Activated naive CD8-positive, alpha-beta T cell treated with anti-CD3 and anti-CD28 coated beads for 36 hours (primary cell): ENCODE measurements at places on chromosomes 3 and 15.

DNA sequence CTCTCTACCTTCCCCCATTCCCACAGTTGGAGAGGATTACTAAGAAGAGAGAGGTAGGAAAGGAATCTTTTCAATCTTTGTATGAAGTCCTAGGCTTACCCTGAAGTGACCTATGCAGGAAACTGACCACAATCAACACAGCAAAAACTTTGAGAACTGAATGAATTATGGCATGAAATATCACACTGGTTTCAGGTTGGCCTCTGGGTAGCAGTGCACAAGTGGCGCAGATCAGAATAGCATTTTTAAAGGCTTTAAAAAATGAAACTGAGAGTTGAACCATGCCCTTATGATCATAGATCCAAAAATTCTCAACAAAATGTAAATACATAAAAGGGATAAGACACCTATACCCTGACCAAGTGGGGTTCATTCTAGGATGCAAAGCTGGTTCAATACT, 198.9 kb downstream of the CPNE4 start:
- H3K27ac ChIP-seq, result no peak overlapping the region
- H3K4me3 ChIP-seq, result no peak overlapping the region
- no peak for DNase-seq
- peaks cover 3% of the 10 kb centered on the region for H3K27me3 ChIP-seq
- H3K4me1 ChIP-seq, result no peaks in the 10 kb centered on the region

DNA sequence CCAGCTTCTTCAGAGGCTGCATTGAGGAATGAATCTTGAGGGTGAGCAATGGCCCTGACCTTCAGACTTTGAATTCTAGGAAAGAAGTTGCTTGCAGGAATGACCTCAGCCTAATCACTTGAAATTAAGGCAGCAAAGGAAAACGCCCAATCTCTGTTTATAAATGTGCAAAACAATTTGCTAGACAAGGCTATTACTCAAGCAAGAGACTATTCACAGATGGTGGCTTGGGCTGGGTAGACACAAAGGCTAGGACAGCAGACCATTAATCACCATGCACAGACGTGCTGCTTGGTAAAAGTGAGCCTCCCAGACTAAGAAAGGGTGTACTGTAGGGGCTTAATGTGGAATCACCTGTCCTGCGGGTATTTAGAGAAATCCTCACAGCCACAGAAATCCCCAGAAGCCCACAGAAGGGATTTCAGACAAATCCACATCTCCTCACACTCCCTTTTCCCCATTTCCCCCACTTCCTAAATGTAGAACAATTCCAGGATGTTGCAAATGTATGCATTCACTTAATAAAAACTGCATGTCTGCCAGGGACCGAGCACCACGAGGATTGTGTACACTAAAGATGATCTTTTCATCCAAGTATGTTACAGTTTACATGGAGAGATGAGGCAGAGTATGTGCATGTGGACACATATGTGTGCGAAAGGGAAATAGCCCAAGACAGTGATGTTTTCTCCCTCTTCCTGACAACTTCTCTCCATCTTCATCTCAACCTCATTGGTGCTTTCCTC, 259.5 kb downstream of the THSD4 start:
- H3K27ac ChIP-seq, result no peak overlapping the region
- H3K4me1 ChIP-seq, result peaks cover 15% of the 10 kb centered on the region
- no peak for DNase-seq
- peaks cover 7% of the 10 kb centered on the region for H3K36me3 ChIP-seq

DNA sequence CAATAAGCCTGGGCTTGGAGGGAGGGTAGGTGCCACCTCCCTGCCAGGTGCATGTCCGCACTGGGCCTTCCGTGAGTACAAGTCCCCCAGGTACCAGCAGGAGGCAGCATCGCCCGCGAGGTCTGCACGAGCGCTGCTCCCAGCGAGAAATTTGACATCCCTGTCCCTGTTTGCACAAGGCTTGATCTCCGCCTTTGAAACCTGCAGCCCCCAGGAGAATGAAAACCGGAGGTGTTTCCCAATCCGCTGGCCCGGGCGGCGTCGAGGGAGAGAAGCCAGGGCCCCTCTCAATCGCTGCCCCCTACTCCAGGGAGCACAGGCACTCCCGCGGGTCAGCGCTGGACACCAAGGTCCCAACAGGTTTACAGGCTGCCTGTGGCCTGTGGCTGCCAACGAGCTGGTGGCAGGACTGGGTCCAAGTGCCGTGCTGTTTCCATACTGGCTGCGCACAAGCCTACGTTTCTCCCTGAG, 961 bp downstream of the HAPLN3 start:
- H3K4me1 ChIP-seq, result peaks cover 35% of the 10 kb centered on the region
- peak overlapping the region; percentile 86 for H3K27ac ChIP-seq
- peaks cover 21% of the 10 kb centered on the region for H3K36me3 ChIP-seq
- peak overlapping the region; percentile 86 for H3K4me3 ChIP-seq

- no peak for DNase-seq
- H3K27ac ChIP-seq, result no peak overlapping the region
- no peaks in the 10 kb centered on the region for H3K4me1 ChIP-seq
Measured at GRCh38 chr3:143901105-143901504, 52.8 kb upstream of the SLC9A9 start.

DNA sequence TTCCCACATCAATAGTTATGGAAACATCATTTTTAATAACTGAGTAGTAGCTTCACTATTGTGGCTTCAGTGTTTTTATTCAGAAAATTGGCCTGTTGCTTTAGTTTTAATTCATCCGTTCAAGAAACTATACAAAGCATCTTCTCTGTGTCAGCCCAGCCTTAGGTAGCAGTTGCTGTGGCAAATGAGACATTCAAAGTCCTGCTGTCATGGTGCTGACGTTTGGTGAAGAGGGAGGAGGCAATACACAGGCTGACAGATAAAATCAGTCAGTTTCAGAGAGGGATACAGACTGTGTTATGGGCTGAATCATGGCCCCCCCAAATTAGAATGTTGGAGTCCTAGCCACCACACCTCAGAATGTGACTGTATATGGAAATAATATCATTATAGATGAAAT, 56.5 kb downstream of the SLC7A14 start:
- no peak overlapping the region for H3K4me3 ChIP-seq
- DNase-seq, result no peak
- no peaks in the 10 kb centered on the region for H3K27me3 ChIP-seq

- peaks cover 44% of the 10 kb centered on the region for H3K36me3 ChIP-seq
- no peaks in the 10 kb centered on the region for H3K27me3 ChIP-seq
- H3K27ac ChIP-seq, result no peak overlapping the region
- H3K4me1 ChIP-seq, result peaks cover 3% of the 10 kb centered on the region
- DNase-seq, result no peak
Measured at GRCh38 chr3:67415511-67415910, 238.9 kb downstream of the SUCLG2 start.

DNA sequence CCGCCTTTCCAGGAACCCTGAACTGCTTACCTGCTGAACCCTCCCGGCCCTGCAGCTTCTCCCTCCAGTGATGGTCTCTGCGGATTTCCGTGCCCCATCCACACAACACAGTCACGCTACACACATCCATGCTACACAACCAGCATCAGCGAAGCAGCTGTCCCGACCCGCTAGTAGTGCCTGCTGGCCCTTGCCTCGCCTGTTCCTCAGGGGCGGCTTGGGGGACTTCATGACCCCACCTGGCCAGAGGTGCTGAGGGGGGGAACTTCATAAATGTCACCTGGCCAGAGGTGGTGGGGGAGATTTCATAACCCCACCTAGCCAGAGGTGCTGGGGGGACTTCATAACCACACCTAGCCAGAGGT, 530 bp upstream of the TUBGCP5 start:
- no peaks in the 10 kb centered on the region for H3K27me3 ChIP-seq
- peak overlapping the region; percentile 74 for H3K27ac ChIP-seq
- peaks cover 24% of the 10 kb centered on the region for H3K4me1 ChIP-seq
- DNase-seq, result no peak
- H3K36me3 ChIP-seq, result peaks cover 13% of the 10 kb centered on the region

GRCh38 chr3:57816471-57817095, 60.5 kb downstream of the SLMAP start:
- H3K4me3 ChIP-seq, result no peak overlapping the region
- peaks cover 12% of the 10 kb centered on the region for H3K36me3 ChIP-seq
- no peaks in the 10 kb centered on the region for H3K27me3 ChIP-seq
- no peak for DNase-seq
- no peak overlapping the region for H3K27ac ChIP-seq
- peaks cover 34% of the 10 kb centered on the region for H3K4me1 ChIP-seq

DNA sequence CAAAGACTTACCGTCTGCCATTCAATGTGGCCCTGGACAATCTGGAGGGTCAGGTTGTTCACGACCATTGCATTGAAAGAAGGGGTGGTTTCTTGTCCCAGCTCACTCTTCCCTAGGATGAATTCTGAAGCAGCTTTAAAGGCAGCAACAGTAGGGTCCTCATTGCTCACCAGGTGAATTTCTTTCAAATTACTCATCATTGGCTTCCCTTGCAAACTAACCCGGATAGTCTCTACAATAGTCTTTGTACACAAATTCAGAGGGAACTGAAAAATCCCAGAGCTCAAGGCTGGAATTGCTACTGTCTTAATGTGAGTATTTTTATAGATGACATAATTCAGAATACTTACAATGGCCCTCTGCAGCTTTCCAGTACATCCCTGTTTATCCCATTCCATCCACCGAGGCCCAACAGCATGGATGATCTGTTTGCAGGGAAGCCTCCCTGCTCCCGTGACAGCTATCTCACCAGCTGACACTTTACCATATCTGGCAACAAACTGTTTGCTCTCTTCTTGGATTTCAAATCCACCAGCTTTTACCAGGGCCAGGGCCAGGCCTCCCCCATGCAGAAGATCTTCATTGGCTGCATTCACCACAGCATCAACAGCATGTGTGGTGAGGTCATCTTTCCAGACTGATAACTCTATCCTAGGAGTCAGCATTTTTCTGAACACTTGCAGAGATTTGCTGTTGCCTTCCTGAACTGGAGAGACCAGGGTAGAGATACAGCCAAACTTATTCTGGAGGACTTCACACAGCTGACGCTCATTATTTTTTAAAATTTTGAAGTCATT, 8.6 kb downstream of the PARP9 start:
- DNase-seq, result no peak
- H3K4me3 ChIP-seq, result no peak overlapping the region
- H3K27me3 ChIP-seq, result no peaks in the 10 kb centered on the region
- H3K4me1 ChIP-seq, result peaks cover 14% of the 10 kb centered on the region
- no peak overlapping the region for H3K27ac ChIP-seq

DNA sequence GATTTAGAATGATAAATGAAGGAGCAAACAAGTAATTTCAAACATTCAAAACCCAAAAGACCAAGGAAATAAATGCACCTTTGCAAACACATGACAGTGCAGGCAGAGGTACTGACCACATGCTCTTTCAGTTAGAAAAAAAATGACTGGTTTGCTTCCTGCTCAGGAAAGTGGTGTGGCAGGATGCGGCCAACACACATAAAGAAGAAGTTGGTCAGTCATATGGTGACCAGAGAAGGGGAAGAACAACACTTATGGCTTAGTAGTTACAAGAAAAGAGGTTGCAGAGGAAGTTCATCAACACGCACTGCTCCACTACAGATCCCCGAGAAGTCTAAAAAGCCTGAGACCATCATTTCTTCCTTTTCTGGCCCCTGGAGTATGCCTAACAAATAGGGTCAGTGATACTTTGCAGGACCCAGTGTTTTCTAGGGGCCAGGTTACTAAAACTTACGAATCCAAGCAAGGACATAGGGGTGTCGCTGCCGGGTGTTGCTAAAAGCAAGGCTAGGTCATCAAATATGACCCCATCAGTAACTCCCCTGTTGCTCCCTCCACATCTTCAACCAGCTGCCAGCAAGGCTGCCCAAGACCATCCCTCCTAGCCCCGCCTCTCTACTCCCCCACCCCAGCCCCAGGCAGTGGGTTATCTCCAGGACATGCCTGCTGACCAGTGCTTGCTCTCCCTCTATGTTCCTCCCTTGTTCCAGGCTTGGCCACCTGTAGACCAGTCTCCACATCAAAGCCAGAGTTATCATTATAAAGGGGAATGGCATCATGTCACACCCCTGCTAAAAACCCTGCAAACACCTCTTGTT, 11.2 kb downstream of the ATP8B4 start:
- peak overlapping the region; percentile 14 for H3K27ac ChIP-seq
- no peak overlapping the region for H3K4me3 ChIP-seq
- H3K4me1 ChIP-seq, result peaks cover 31% of the 10 kb centered on the region
- H3K27me3 ChIP-seq, result peaks cover 13% of the 10 kb centered on the region

- DNase-seq, result no peak
- no peak overlapping the region for H3K27ac ChIP-seq
- H3K36me3 ChIP-seq, result no peaks in the 10 kb centered on the region
- no peaks in the 10 kb centered on the region for H3K27me3 ChIP-seq
- no peaks in the 10 kb centered on the region for H3K4me1 ChIP-seq
Measured at GRCh38 chr3:33729993-33730392, 11.9 kb upstream of the CLASP2 start.

- peaks cover 18% of the 10 kb centered on the region for H3K4me1 ChIP-seq
- no peak overlapping the region for H3K27ac ChIP-seq
Measured at GRCh38 chr3:136819392-136819730, 435 bp downstream of the SLC35G2 start.

GRCh38 chr3:53331871-53332270, 15.5 kb downstream of the DCP1A start:
- H3K27ac ChIP-seq, result no peak overlapping the region
- no peak for DNase-seq
- H3K27me3 ChIP-seq, result no peaks in the 10 kb centered on the region

DNA sequence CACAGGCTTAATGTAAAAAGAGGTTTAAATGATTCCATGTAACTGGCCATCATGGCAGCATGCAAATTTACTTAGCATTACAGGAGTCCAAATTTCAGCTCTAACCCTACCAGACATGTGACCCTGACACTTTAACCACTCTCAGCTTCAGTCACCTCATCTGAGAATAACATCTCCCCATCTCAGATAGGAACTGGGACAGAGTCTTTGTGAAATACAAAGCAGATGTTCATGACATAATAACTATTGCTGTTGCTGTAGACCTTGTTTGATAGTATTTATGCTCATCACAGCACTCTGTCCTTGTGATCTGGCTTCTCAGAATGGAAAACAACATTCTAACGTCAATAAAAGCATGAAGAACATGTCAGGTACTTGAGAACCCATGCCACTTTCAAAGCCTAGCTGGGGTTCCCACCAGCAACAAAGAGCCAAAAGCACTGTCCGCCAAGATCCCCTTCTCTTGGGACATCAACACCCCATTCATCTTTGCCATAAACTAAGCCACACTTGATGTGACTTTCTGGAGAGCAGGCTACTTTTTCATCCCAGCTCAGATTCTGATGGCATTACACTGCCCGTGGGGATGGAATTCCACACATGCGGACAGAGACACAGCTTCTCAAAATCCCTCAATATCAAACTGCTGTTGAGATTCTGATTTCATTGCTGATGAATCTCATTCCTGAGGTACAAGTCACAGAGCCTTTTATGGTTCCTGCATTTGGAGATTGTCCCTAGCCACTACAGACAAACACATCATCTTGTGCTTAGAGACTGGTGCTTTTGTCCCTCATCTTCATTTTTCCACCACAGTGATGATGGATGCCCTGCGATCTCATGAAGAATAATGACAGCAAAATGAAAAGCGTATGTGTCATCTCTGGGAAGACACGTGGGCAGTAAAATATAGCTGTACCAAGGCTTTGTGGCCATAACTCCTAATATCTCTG, 202.7 kb downstream of the TNIK start:
- peaks cover 32% of the 10 kb centered on the region for H3K36me3 ChIP-seq
- peak overlapping the region; percentile 95 for H3K27ac ChIP-seq
- peaks cover 87% of the 10 kb centered on the region for H3K4me1 ChIP-seq
- H3K27me3 ChIP-seq, result no peaks in the 10 kb centered on the region
- DNase-seq, result no peak

GRCh38 chr3:53978386-53978785, 86.7 kb upstream of the SELENOK start:
- H3K4me1 ChIP-seq, result no peaks in the 10 kb centered on the region
- H3K36me3 ChIP-seq, result peaks cover under 1% of the 10 kb centered on the region
- DNase-seq, result no peak
- no peak overlapping the region for H3K27ac ChIP-seq
- H3K27me3 ChIP-seq, result peaks cover 8% of the 10 kb centered on the region
